HS-5 (cell line): ENCODE measurements at places on chromosomes 4 and X.

DNA sequence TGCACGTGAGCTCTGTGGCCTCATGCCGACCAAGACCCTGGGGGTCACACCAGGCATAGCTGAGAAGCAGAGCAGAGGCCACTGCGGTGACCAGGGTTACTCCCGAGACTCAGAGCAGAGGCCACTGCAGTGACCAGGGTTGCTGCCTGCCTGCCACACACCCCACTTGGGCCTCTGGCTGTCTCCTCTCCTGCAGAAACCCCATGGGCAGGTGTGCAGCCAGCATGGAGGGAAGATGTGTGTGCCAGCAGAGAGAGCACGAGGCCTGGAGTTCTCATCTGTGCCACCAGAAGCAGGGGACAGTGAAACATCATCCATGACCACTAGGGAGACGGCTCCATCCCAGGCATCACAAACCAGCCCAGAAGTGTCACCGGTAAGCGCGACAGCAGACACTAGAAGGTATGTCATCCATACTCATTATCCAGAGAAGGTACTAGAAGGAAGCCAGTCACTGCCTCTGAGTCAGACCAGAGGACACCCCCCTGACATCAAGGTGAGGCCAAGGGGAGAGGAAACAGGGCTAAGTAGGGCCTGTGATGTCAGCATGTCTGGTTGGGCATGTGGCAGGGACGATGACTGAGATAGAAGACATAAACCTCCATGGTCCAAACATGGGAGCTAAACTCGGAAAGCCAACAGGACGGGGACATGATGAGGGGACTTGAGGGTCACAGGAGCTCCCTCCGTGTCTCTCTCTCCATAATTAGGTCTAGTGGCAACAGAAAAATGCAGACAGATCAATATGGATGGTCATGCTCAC, 24.2 kb upstream of the SPON2 start:
- no peak for DNase-seq

DNA sequence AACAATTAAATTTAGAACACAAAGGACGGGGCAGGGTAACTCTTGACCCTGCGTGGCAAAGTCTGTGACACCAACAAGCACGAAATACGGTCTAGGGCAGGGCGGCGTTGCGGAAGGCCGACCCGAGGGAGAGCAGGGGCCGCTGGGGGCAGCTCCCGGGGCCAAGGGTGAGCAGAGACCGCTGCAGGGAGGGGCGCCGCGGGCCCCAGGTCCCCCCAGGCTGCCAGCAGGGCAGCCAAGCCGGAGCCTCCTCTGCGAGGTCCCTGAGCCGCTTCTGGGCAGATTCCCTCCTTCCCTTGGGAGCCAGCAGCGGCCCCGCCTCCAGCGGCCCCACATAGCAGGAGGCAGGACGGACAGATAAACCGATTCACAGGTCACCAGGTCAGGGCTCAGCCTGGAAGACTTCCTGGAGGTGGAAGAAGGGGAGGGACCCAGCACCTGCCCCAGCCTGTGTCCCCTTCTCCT, 90.2 kb downstream of the FAM53A start:
- no peak for DNase-seq

GRCh38 chr4:75004755-75005668, 72.1 kb downstream of the PARM1 start:
- no peak for DNase-seq

- no peak for DNase-seq
These were observed 401.5 kb downstream of the PPP3CA start for GRCh38 chr4:100945789-100946188.

GRCh38 chr4:3423406-3423805, 18.4 kb upstream of the HGFAC start:
- DNase-seq: no peak

DNA sequence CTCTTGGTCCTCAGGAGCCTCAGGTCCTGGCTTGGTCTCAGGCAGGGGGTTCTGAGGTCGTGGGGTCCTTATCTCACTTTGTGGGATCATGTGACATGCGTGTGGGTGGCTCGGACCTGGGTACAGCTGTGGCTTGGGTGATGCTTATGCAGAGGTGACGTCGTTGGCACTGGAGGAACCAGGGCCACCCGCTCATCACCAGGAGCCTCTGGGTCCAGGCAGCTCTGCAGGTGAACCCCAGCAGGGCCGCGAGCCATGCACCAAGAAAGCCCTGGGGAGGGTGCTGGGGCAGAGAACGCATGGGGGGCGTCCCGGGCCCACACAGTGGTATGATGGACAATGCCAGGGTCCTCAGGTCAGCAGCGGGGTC, 8.7 kb downstream of the ATP5ME start:
- no peak for DNase-seq

DNA sequence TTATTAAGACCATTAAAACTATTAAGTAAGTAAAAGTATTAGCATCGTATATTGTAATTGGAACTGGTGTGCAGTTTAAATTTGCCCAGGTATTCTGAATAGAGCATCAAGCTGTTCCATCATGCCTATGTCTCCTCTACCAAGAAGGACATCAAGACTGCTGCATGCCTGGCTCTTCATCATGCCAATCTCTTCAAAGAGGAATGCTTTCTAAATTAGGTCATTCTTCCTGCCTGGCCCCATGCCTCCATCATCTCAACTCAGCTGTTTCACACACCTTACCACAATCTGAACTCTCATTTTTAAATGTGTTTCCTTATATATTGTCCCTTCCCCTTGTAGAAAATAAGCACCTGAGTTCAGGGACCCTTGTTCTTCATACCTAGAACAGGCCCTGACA, 270.5 kb upstream of the PPARGC1A start:
- no peak for DNase-seq

GRCh38 chr4:60648774-60649173, 551.4 kb upstream of the ADGRL3 start:
- no peak for DNase-seq

DNA sequence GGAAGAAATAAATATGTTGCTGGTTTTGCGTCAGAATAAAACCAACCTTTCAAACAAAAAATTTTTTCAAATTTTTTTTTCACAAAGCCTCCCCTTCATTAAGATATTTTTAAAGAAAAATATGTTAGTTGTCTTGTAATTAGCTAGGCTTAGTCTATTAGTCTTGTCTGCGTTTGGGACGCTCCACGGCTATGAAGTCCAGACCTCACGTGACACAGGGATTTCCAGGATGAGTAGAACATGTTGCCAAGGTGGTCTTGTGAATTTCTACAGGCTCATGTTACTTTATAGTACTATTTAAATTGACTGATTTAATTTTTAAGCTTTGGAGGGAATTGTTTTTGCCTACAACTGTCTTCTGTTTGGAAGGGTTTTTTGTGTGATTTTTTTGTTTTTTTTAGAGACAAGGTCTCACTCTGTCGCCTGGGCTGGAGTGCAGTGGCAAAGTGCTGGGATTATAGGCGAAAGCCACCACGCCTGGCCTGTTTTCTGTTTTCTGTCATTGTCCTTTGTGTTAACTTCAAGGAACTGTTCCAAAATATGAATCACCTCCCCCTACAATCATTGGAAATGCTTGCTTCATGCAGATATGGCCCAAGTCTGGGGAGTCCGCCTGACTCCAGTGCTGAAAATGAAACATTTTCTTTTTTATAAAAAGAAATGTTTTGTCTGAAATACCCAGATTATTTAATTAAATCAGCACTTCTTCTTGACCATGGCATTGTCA, 26.2 kb downstream of the TMEM144 start:
- no peak for DNase-seq

DNA sequence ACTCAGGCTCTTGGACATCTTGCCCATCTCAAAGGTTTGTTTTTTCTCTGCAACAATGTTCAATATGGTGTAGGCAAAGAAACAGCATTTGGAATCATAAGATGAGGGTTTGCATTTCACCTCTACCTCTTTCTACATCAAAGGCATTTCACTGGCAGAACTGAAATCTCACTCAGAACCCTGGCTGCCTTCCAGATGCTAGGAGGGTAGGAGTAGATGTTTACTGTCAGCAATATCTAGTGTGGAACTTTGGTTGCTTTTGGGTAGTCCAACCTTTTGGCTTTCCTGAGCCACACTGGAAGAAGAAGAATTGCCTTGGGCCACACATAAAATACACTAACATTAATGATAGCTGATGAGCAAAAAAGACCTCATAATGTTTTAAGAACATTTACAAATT, 297.0 kb upstream of the KLF3 start:
- DNase-seq: no peak

- DNase-seq: no peak
These were observed 249.5 kb downstream of the GPM6A start for GRCh38 chr4:175562542-175562941.

DNA sequence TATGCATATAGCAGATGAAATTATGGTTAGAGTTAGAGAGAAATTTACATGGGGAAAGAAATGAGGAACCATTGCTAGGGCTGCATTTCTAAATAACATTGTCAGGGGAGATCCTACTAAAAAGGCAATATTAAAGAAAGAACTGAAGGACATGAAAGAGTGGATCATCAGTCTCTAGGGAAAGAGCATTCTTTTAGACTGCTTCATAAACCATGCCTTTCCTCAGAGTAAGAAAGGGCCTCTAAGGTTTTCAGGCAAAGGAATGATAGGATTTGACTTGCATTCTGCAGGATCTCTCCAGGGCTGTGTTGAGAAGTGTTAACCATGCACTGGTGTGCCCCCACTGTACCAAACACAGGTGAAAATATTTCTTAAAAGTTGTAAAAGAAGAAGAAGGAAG, 385.4 kb upstream of the MAD2L1 start:
- DNase-seq: no peak

DNA sequence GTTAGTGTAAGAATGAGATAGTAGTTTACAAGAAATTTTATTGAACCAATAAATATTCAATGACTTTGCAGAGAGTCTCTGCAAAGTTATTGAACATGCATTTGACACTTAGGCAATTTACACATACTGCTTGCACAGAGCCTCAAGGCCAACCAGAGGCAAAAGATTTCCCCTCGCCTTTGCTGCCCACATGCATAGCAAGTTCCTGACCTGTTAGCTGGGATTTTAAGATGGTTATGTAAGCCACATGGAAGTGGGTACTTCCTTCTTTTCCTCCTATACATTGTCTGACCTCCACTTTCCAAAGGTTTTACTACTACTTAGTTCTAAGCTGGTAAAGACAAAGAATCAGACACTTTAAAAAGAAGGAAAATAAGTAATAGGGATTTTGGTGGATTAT, 430.1 kb upstream of the FRG1 start:
- DNase-seq: no peak
